Muscle of back (tissue), 13 donors: ENCODE measurements at places on chromosomes 7 and 10.
A peak's percentile ranks its signal among the peaks of the same experiment; 100 is the strongest.

DNA sequence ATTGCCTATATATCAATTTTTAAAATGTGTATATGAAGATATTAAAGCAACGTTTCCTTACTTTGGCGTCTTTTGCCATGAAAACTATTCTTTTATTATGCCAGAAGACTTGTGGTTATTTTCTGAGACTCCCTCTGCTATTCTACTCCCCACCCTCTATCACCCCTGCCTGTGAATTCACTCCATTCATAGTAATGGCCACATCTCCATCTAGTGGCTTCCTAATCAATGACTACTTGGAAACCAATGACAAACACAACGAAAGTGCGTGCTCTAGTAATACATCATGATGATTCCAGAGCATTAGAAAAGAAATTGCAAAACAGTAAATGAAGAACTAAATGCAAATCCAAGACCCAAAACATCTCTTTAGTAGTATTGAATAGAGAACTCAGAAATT lies 186.7 kb upstream of the HGF start:
- DNase-seq, result peak; percentile 27

DNA sequence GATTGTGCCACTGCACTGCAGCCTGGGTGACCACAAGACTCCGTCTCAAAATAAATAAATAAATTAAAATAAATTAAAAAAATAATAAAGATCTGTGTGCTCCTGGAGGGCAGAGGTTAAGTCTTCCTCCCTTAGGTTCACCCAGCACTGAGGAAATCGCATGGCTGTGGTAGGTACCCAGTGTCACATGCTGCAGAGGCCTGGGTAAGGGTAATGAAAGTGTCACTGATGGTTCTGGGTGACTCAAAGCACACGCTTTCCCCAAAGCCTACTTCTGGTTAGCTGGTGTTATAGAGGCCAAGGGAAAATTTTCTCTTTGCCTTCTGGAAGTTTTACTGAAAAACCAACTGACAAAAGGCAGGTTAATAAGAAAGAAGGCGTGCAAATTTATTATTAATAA lies 88.8 kb upstream of the ITGB1 start:
- no peak for DNase-seq

DNA sequence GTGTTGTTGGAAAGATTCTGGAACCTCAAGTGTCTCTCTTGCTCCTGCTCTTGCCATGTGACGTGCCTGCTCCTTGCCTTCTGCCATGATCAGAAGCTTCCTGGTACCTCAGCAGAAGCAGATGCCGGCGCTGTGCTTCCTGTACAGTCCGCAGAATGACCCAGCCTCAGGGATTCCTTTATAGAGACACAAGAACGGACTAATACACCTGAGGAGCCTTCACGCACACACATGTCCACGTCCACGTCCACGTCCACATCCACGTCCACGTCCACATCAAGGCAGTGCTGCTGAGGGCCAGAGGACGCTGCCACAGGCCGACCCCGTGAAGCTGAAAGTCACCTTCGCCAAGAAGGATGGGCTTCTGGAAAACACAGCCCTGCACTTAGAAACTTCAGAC lies 190.1 kb downstream of the MAD1L1 start:
- DNase-seq, result no peak

GRCh38 chr10:125000366-125001312 lies 58.7 kb downstream of the ZRANB1 start:
- no peak for DNase-seq

DNA sequence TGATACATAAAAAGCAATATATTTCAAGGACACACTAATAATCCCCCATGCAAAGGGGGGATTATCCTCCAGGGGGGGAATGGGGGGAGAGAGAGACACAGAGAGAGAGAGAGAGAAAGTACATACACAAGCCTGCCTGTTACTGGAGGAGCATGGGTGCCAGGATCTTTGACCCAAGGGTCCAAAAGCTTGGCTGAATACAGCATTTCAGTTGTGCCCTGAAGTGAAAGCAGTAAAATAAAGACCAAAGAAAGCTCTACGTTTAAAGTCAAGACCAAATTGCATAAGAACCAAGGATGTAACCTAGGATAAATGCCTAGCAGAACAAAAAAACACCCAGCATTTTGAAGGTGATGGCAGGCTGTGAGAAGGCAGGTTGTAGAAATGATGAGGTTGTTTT lies 27.8 kb upstream of the ITGB8 start:
- no peak for DNase-seq

DNA sequence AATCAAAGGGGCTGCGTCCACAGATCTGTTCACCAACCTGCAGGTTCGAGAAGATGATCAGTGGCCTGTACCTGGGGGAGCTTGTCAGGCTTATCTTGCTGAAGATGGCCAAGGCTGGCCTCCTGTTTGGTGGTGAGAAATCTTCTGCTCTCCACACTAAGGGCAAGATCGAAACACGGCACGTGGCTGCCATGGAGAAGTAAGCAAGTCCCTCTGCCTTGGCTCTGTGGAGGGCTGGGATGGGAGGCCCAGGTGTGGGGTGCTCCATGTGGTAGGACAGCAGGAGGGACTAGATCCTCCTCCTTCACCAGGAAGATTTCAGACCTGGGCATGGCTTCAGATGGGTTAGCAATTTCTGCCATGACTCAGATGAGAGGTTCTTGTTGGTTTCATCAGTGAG lies 25.9 kb downstream of the HKDC1 start:
- DNase-seq, result no peak

DNA sequence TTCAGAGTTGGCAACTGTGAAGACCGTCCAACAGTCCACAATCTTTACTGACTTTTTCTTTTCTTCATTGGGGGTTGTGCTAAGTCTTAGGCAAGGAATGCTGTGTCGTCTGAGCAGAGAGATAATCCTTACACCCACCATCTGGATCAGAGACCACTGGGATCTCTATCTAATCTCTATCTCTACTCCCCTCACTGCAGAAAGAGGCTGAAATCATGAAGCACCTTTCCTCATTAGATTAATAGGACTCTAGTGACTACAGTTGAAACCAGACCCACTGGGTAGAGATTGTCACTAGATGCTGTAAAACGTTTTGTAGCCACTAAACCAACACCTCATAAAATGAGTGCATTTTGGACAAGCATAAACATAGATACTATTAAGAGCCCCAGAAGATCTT lies 387.4 kb upstream of the CELF2 start:
- no peak for DNase-seq

GRCh38 chr7:101952355-101953247 lies 135.2 kb downstream of the CUX1 start:
- peak; percentile 83 for DNase-seq

DNA sequence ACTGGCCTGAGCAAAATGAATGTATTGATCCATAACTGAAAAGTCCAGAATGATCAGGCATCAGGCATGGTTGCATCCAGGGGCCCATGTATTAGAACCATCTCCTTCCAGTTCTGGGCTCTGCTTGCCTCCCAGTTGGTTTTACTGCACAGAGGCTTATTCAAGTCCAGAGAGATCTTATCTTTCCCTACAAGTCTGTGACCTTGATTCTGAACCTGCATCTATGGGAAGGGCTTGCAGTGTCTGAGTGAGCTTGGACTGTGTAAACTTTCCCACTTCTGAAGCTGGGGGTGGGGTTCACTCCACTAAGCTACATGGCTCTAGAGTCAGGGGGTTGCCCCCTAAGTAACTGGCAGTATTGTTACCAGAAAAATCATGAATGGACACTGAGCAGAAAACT lies 136.2 kb downstream of the TCF7L2 start:
- no peak for DNase-seq

- no peak for DNase-seq
Observed at GRCh38 chr10:17407047-17407446, 47.3 kb downstream of the ST8SIA6 start.

DNA sequence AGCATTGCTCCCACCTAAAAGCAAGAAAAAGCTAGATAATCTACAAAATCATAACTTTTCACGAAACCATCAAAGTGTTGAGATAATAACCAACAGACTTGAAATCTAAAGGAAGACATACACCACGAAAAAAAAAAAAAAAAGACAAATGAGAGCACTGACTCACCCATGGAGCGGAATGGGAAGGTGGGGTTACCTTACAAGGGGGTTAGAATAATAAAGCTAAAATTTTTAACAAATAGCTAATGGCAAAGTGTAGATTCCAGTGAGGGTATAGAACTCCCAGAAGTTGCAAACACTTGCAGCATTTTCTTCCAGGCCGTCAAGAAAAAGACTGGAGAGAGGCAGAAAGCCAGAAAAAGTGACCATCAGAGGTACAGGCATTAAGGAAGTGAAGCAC lies 27.2 kb downstream of the IPMK start:
- no peak for DNase-seq

- peak; percentile 93 for DNase-seq
Observed at GRCh38 chr10:91022924-91023699, 102.2 kb upstream of the ANKRD1 start.

- no peak for DNase-seq
Observed at GRCh38 chr10:10910634-10911033, 107.0 kb upstream of the CELF2 start.

- DNase-seq, result peak; percentile 71
Observed at GRCh38 chr7:1458683-1459511, at the start of gene MICALL2. MICALL2 (minus strand) TSS chr7:1459470; CDS start chr7:1459326, 144 bp downstream.

GRCh38 chr7:123944395-123944794 lies 19.4 kb downstream of the SPAM1 start:
- DNase-seq, result no peak

GRCh38 chr10:5523796-5524574 lies 776 bp upstream of the CALML3 start:
- no peak for DNase-seq

DNA sequence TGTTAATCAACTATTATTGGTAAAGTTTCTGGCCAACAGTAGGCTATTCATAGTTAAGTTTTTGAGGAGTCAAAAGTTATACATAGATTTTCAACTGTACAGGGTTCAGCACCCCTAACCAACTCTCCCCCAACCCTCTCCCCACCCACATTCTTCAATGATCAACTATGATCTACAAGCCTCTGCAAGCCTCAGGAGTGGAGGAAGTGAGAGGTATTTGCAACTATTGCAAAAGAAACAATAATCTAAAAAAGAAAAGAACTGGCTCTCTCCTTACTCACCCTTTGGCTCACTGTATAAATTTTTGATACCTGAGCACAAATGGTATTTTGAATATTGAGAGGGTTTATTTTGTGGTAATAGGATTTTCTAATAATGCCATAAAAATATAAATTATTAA lies 179.8 kb downstream of the IPMK start:
- DNase-seq, result no peak

DNA sequence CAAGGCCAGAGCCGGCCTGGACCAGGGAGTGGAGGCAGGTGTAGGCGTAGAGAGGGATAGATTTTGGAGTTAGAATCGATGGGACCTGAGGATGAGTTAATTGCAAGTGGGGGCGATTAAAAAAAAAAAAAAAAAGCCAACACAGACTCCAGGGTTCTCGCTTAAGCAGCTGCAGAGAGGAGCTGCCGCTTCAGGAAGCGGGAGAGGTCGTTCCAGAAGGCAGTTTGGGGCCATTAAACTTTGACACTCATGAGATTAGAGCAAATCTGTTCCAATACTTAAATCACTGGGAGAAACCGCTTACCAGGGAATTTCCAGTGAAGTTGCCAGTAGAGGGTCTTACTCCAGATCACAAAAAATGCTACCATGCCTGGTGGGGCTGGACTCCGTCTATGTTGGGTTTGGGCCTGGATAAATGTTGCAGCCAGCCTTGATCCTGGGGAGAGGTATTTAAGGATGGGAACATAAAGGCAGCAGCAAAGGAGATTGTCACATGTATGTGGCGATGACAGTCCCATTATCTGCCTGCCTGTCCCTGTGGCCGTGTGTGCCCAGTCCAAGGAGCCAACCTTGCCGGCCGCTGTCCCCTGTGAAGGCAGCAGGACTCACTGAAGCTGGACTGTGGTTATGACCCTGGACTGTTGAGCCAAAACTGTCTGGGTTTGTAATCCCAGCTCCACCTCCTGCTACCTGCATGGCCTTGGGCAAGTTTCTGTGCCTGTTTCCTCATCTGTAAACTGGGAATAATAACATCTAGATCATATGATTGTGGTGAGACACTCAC lies 23.9 kb upstream of the GRID1 start:
- DNase-seq, result no peak

GRCh38 chr10:58829839-58830238 lies 317.2 kb downstream of the BICC1 start:
- no peak for DNase-seq

GRCh38 chr7:158536871-158537515 lies 50.6 kb downstream of the PTPRN2 start:
- no peak for DNase-seq

GRCh38 chr10:82811621-82812020 lies 936.6 kb downstream of the NRG3 start:
- DNase-seq, result no peak

GRCh38 chr10:89783406-89783805 lies 82.0 kb downstream of the KIF20B start:
- no peak for DNase-seq

- DNase-seq, result no peak
Observed at GRCh38 chr7:155811560-155811894, 736 bp downstream of the SHH start.

- no peak for DNase-seq
Observed at GRCh38 chr7:88071994-88072714, 138.1 kb downstream of the ADAM22 start.

GRCh38 chr10:93541402-93542357 lies 24.8 kb upstream of the FFAR4 start:
- DNase-seq, result peak; percentile 73

DNA sequence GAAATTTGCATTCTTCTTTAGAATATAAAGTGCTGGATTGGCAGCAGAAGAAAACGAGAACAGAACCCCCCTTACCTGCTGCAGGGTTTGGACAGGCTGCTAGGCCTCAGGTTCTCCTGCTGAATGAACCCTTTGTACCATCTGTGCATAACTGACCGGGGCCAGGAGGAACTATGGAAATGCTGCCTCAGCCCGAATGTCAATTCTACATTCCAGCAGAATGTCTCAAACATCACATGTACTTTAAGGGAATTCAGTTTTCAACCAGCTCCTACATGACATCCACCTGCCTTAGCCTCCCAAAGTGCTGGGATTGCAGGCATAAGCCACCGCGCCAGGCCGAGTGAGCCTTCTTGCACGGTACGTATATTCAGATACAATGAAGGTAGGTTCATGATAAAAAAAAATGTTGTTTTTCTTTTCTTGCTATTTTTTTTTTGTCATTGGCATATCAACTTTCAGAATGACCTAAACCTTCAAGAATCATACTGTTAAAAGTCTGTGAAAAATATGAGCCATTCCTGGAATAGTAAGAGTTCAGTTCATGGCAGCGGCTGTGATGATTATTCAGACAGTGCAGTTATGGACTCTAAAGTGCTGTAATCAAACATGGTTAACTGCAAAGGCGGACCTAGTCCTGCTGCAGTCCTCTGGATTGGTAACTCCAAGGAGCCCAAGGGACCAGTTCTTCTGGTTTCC lies 84.4 kb upstream of the TNS3 start:
- no peak for DNase-seq

- no peak for DNase-seq
Observed at GRCh38 chr7:12493863-12494686, 76.4 kb upstream of the SCIN start.

DNA sequence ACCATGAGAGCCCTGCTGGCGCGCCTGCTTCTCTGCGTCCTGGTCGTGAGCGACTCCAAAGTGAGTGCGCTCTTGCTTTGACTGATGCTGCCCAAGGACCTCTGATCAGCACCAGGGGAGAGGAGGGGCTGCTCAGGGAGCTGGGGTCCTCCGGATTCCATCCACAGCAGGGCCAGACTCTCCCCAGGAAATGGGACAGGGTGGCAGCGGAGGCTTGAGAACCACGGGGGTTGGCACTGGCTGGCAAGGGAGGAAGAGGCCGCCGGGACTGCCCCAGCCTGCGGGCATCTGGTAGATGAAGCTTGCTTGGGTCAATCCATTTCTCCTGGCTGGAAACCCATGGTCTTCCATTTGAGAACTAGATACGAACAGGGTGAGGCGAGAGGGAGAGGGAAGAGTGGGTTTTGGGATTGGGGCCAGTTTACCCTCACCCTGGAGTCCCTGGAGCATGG lies 647 bp downstream of the PLAU start:
- no peak for DNase-seq

- DNase-seq, result no peak
Observed at GRCh38 chr10:42996588-42996987, 80.3 kb upstream of the RET start.
